ENCODE measurements at places on chromosomes 6 and 20.

- no peak for DNase-seq
Measured at GRCh38 chr6:75611702-75612375, 10.2 kb downstream of the SENP6 start.

DNA sequence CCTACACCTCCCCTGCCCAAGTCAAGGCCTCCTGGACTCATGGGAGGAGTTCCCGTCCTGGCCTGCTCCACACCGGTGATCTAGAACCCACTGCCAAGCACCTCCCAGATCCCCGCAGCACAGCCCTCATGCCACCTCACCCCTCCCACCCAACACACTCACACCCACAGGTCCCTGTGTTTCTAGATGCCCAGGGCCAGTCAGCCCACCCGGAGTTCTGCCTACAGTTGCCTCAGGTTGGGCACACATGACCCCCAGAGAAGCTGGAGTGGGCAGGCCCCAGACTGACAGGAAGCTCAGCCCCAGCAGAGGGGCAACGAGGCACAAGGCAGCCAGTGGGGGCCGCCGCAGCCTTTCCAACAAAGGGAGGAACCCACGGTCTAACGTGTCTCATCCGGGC is 29.6 kb downstream of the RRBP1 start:
- DNase-seq, result no peak

DNA sequence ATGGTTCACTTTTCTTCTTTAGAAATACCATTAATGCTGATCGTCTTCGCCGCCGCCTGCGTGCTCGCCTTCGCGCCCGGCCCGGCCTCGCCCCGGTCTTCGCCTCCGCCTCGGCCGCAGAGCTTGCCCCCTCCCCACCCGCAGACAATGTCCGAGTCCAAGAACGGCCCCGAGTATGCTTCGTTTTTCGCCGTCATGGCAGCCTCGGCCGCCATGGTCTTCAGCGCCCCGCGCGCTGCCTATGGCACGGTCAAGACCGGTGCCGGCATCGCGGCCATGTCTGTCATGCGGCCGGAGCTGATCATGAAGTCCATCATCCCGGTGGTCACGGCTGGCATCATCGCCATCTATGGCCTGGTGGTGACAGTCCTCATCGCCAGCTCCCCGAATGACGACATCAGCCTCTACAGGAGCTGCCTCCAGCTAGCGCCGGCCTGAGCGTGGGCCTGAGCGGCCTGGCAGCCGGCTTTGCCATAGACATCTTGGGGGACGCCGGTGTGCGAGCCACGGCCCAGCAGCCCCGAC is 4.8 kb upstream of the PRPH2 start:
- DNase-seq, result peak; percentile 46

- no peak for DNase-seq
Measured at GRCh38 chr6:40188931-40189330, 254.7 kb upstream of the MOCS1 start.

GRCh38 chr6:136873748-136874147 is 48.4 kb upstream of the SLC35D3 start:
- DNase-seq, result no peak

- DNase-seq, result no peak
Measured at GRCh38 chr20:23340524-23340923, 10.1 kb upstream of the NXT1 start.

Measured in NCI-H2029 (cell line).